NCI-H187 (cell line): ENCODE measurements at places on chromosomes 7 and 10.

DNA sequence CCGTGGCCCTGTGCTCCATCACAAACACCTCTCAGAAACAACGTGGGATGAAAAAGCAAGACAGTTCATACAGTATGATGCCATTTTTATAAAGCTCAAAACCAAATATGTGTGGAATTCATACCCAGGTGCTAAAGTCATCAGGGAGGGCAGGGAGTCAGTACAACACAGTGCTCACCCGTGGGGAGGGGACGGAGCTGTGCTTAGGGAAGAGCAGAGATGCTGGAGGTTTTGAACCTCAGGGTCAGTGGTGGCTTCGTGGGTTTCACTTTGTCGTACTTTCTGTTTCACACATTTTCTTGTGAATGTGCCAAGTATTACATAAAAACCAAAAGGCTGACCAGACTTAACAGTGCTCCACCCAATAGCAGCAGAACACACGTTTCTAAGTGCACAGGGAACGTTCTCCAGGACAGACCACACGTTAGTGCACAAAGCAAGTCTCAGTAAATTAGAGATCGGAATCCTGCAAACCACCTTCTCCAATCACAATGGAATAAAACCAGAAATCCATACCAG is 21.2 kb downstream of the ZMIZ2 start:
- DNase-seq = no peak

GRCh38 chr7:158102897-158103296 is 484.7 kb downstream of the PTPRN2 start:
- no peak for DNase-seq

GRCh38 chr10:88848499-88848898 is 3.1 kb downstream of the ANKRD22 start:
- DNase-seq = no peak

GRCh38 chr7:39700165-39700564 is 76.8 kb downstream of the RALA start:
- no peak for DNase-seq

- no peak for DNase-seq
Observed at GRCh38 chr10:62903828-62904227, 87.7 kb upstream of the EGR2 start.

- DNase-seq = peak; percentile 47
Observed at GRCh38 chr7:18345641-18346234, 149.8 kb upstream of the HDAC9 start.

- no peak for DNase-seq
Observed at GRCh38 chr7:8205031-8205387, 57.0 kb downstream of the ICA1 start.

GRCh38 chr10:11177926-11178471 is 160.3 kb downstream of the CELF2 start:
- no peak for DNase-seq

DNA sequence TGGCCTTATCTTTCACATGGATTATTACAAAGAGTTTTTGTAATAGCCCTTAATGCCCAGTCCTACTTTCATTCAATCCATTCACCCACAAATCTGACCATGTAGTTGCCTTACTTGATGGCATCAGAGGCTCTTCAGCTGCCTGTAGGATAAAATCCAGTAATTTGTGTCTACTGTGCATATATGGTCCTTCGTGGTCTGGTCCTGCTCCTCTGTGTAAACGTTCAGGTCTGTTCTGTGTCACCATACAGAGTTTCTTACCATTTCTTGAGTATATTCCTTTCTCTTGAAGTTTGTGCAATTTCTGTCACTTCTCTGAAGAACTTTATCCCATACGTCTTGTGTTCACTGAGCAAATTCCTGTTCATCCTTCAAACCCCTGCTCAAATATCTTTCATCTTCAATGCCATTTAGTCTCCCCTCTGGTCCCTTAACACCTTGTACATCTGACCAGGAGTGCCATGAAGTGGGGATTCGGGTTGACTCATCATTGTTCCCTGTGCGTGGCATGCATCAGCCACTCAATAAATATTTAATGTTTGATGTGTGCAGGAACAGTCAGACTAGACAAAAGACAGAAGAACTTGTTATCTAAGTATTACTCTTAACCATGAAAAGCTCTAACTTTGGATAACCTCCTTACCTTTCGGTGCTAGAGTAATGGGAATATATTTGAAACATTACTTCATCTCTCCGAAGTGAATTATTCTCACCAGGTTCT is 98.6 kb upstream of the RPA3 start:
- no peak for DNase-seq

DNA sequence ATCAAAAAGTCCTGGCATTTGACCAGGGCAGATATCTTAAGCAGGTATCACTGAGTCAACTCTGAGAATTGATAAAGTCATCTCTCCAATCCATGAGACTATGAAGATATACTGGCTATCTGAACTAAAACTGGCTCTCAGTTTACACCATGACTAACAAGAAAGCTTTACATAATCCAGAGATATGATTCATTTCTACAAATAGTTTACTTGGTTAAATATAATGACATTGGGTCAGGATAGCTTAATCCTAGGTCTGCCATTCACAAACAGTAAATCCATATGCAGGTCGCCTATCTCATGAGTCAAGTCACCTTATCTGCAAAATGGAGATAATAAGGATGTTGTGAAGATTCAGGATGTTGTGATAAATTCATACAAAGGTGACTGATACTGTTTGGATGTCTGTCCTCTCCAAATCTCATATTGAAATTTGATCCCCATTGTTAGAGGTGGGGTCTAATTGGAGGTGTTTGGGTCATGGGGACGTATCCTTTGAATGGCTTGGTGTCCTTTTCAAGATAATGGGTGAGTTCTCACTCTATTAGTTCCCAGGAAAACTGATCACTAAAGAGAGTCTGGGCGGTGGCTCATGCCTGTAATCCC is 117.4 kb downstream of the JMJD1C start:
- DNase-seq = no peak

DNA sequence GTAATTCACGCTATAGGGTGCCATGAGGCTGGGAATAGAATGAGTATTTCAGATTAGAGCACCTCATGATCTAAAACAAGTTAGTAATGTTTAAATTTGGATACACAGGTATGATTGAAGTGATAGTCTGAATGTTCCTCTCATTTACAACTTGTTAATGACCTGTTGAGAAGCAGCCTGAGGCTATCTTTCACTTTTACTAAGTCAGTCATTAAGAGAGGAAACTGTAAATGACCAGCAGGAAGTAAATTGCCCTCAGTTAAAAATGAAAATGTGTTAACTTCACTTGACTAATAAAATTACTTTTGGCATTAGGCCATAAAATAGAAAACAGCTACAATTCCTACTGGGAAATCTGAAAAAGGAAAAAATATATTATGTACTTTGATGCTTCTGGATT is 1042.0 kb downstream of the DNAJB9 start:
- DNase-seq = no peak

DNA sequence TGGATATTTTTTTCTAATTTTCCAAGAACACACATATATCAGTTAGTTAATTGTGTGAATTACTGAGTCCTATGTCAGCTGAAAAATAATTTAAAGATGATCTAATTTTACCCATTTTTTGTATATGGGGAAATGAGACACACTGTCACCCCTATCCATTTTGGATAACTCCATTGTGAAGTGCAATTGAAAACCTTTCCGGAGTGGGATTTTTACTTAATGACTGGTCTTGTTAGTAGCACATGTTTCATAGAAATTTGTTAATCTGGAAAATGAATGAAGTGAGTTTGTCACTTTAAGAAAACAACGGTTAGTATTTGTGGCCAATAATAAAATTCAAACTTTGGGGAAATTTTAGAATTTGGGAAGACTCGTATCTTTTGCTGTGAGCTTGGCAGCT is 2.0 kb downstream of the GARS1 start:
- no peak for DNase-seq

DNA sequence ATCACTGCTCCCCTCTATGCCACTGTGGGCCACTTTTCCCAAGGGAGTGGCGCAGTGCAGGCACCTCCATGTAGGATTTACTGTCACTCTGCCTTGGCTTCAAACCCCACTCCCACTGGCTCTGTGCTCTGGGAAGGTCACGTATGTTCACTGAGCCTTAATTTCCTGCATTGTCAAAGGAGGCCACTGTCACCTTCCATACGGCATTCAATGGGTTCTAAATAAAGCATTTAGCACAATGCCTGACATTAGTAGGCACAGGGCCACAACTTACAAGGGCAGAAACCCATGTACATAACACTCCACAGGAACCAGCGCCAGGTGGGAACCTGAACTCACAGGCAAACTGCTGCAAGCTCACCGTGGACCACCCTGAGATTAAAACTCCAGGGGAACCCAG is 196.4 kb downstream of the USP6NL start:
- DNase-seq = no peak

- DNase-seq = no peak
Observed at GRCh38 chr10:95706573-95706972, 12.8 kb upstream of the TCTN3 start.

GRCh38 chr10:36428507-36428906 is 696.9 kb upstream of the ANKRD30A start:
- no peak for DNase-seq

- DNase-seq = no peak
Observed at GRCh38 chr7:131646203-131646602, 89.8 kb upstream of the PODXL start.

GRCh38 chr10:52313256-52313932 is 687 bp upstream of the DKK1 start:
- DNase-seq = no peak

DNA sequence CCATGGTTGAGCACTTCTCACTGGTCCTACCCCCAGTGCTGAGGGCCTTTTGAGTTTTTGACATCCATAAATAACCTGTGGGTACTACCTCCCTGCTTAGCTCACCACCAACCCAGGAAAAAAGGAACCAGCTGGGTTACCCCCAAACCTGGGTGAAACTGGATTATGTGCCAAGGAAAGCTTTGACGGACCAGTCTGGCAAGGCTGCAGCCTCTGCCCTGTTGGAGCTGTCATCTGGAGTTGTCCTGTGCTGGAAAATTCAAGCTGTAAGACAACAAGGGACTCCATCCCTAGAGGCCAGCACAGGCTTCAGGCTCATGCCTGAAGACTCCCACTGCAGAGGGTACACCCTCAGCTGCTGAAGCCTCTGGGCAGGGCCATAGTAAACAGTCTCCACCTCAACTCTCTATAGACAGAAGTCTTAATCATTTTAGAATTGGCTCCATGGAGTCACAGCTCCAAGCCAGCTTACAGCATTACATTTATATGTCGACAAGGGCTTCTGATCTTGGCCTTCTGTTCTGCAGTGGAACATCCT is 115.5 kb upstream of the AFAP1L2 start:
- no peak for DNase-seq

- no peak for DNase-seq
Observed at GRCh38 chr7:80277434-80278427, 143.1 kb downstream of the GNAI1 start.

DNA sequence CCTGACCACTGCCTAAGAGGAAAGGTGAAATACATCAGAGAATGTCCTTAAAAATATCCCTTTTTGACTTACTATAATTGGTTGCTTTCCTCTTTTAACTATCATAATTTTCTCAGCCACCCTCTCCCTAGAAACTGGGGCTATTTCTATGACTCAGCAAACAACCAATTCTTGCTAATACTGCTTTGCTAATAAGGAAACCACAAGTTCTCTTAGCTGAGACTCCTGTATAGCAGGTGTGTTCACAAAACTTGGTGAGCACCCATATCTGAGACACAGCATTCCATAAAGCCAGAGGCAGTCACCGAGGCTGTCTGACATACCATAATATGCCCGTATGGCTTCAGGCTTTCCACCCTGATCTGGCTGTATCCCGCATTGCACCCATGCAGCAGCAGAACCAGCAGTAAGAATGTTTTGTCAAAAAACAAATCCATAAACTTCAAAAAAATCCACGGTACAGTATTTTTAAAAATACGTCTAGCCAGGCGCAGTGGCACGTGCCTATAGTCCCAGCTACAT is 191.7 kb upstream of the C7orf33 start:
- no peak for DNase-seq
